ENCODE measurements at places on chromosomes 2 and 18.
A peak's percentile ranks its signal among the peaks of the same experiment; 100 is the strongest.

DNA sequence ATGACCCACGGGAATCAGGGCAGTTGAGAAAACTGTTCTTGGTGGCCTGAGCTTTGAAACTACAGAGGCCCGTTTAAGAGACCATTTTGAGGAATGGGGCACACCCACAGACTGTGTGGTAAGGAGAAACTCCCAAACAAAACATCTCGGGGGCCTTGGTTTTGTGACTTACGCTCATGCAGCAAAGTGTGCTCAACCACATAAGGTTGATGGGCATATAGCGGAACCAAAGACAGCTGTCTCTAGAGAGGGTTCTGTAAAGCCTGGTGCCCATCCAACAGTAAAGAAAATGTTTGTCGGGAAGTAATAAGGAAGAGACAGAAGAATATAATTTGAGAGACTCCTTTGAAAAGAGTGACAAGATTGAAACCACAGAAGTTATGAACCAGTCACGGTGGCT, 5.4 kb downstream of the MRO start:
- DNase-seq: no peak

- DNase-seq: no peak
Measured at GRCh38 chr2:47195148-47195547, 40.0 kb upstream of the STPG4 start.

GRCh38 chr2:60735496-60736250, 20.4 kb upstream of the PAPOLG start:
- DNase-seq: peak; percentile 8

- DNase-seq: no peak
Measured at GRCh38 chr18:74897971-74898657, 300.4 kb downstream of the ZNF407 start.

GRCh38 chr2:43889416-43889815, 50.6 kb downstream of the ABCG8 start:
- no peak for DNase-seq

DNA sequence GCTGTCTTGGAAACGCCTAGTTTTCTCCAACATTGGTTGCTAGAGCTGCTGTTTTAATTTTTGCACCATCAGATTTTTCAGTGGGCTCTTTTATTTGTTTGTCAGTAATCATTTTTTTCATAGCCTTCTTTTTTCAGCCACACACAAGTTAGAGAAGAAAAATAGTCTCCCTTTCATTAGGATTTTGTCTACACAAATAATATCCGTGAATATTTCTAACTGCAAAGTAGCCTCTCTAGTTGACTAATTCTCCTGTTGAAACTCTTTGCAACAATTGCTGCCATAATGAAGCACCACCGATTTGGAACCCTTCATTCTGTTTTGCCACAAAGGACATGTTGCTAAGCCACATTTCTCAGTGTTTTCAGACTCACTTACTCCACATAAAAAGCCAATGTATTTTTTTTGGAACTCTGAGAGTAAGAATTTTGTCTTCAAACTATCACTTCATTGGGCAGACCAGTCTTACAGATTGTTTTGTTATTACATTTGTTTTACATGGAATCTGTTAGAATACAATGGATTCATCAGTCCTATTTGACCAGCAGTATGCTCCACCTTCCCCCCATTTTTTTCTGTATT, 9.6 kb downstream of the KCNJ3 start:
- no peak for DNase-seq

GRCh38 chr18:8658858-8659485, 46.4 kb upstream of the MTCL1 start:
- DNase-seq: no peak

DNA sequence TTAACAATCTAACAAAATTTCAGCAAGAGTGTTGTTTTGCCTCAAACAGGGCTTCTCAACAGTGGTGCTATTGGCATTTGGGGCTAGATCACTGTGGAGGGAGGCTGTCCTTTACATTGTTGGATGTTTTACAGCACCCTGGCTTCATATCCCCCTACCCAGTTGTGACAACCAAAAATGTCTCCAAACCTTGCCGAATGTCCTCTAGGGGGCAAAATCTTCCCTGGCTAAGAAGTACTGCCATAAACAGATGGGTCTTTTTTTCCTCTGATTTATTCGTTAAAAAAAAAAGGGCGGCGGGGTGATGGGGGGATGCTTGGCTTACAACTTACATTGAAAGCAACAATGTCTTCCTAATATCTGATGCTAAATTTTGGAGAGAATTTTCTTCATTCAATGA, 207.6 kb upstream of the CCDC150 start:
- no peak for DNase-seq

GRCh38 chr18:63828120-63828519, 52.9 kb downstream of the SERPINB7 start:
- DNase-seq: no peak

- DNase-seq: no peak
Measured at GRCh38 chr2:173458991-173459780, 104.5 kb downstream of the CDCA7 start.

DNA sequence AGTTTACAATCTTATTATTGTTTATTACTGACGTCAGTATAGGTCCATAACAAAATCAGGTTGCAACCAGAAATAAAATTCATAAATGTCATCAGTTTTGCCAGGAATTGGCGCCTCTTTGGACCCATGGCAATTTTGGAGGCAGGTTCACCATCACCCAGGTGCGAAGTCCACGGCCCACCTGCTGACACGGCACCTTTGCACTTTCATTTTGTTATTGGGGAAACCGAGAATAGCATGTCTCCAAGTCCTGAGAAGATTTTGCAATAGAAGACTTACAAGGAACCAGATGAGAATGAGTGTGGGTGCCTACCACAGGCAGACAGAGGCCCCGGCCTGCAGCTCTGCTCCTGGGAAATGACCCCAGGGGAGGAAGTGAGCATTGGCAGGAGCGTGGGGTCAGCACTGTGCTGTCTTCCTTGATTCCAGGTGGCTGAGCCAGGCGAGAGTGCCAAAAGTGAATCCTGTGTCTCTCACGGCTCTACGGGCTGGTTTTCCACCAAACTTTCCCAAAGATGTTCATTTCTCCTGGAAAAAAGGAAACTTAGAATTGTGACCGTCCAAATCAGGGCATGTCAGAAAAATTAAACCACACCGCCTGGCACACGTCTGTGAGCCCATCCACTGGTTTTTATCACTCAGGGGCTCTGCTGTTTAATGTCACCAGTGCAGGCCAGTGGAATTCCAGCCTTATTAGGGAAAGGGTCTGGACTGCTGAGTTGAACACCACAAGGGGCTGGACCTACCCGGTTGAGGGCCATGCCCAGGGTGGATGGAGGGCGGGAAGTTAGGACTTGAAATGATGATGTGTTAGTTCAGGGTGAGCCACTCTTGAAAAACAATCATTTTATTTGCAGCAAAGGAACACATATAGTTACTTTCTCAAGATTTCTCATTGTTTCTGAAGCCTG, 96.5 kb downstream of the PTGR3 start:
- no peak for DNase-seq

GRCh38 chr18:54606835-54607212, 15.8 kb downstream of the DYNAP start:
- DNase-seq: no peak

GRCh38 chr18:35436076-35436649, 59.0 kb upstream of the ZNF396 start:
- no peak for DNase-seq

- no peak for DNase-seq
Measured at GRCh38 chr2:161713706-161714105, 89.5 kb downstream of the SLC4A10 start.

- DNase-seq: no peak
Measured at GRCh38 chr2:241951316-241951700, 81.8 kb downstream of the RTP5 start.

DNA sequence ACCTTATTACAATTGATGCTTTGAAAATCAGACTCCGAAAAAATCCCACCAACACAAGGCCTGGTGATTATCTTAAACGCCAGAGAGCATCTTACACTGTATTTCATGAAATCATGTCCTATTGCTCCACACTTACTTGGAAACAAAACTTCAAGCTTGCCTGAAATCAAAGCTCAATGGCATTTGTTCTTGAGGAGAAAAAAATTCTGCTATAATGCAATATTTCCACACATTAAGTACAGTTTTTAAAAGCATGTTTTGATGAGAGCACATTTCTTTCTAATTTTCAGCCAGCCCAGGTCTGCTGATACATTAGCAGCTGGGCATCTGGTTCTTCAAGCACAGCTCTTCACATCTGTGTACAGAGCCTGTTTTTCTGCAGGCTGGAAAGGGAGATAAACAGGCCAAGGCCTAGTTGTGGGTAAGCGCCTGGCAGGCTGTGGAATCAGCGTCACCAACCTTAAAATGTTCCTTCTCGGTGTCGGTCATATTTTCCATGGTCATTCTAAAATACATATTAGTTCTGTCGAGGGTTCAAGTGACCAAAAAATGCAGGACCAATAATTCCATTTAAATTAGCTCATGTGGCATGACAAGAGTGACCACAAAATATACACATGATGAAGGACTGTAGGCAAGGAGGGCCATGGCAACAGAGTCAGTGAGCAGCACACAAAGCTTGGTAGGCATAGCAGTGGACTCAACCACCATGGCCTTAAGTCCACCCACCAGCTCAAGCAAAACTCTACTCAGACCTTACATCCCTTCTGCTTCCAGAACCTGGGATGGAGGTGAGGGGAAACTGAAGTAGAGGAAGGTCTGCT, 20.9 kb downstream of the SLC8A1 start:
- DNase-seq: no peak

DNA sequence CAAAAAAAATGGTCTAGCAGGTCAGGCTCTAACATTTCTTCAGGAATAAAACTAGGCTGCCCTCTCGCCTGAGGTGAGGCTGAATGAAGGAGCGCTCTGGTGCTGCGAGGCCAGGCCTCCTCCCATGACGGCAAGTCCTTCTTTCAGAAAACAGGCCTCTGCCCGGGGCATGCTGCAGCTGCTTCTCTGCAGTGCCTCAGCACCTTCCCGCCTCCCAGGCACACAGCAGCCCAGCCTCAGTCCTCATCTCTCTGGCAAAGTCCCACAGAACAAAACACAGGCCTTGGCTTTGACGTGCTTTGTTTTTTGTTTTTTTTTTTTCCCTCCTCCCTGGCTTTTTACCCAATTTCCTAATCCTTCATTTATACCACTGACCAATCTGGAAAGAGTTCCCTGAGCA, 74.8 kb downstream of the BCL11A start:
- no peak for DNase-seq

DNA sequence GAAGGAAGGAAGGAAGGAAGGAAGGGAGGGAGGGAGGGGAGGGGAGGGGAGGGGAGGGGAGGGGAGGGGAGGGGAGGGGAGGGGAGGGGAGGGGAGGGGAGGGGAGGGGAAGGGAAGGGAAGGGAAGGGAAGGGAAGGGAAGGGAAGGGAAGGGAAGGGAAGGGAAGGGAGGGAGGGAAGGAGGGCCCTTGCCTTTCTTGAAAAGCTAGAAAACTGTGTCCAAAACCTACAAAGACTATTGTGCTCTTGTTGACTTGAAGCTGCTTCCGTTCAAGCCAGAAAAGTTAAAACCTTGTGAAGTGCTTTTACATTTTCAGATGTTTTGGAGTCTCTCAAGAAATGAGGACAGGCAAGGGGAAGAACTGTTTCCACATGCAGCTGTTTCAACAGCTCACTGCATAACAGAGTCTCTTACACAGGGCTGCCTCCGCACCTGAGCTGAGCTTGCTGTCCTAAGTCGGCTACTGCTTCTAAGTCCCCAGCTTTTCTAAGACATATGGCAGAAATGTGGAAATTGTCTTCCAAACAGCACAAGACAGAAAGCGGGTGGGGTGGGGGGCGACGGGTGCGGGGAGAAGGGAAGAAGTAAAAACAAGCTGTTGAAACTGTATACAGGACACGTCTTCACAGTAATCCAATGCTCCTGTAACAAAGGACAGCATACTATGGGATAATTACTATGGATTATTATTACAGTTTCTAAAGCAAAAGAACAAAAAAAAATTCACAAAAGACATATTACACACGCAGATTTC, 46.1 kb downstream of the BCL11A start:
- no peak for DNase-seq

DNA sequence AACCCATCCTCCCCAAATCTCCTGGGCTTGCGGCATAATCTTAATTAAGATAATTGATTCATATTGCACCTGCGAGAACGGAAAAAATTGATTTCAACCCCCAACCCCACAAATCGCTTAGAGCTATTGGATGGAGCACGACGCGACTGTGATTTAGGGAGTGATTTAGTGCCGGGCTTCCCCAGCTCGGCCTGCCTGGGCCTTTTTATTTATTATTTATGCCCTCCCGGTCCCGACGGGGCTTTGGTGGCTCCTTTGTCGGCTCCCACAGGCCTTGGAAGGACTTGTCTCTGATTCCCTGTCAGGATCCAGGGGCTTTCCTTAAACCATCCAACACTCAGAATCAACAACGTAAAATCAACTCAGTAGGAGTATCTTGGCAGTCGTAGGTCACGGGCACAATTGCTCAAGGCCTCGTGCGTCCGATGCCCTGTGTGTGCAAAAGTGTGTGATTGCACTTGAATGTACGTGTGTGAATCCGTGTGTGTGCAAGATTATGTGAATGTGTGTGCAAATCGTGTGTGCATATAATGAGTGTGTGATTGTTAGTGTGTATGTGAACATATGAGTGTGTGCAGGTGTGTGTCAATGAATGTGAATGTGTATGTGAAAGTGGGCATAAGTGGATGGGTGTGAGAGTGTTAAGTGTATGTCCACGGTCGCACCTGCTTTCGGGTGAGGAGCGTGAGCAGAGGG, 4.3 kb upstream of the NEUROD1 start:
- DNase-seq: no peak

- no peak for DNase-seq
Measured at GRCh38 chr2:46346719-46347118, 49.5 kb downstream of the EPAS1 start.

DNA sequence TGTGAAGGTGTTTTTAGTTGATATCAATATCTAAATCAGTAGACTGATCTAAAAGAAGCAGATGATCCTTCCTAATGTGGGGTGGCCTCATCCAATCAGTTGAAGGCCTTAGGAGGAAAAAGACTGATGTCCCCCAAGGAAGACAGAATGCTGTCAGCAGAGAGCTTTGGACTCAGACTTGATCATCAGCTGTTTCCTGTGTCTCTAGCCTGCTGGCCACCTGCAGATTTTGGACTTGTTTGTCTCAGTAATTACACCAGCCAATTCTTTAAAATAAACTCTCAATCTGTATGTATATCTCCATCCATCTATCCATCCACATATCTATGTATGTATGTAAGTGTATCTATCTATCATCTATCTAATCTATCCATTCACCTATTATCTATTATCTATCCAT, 301.3 kb downstream of the LPIN1 start:
- no peak for DNase-seq

DNA sequence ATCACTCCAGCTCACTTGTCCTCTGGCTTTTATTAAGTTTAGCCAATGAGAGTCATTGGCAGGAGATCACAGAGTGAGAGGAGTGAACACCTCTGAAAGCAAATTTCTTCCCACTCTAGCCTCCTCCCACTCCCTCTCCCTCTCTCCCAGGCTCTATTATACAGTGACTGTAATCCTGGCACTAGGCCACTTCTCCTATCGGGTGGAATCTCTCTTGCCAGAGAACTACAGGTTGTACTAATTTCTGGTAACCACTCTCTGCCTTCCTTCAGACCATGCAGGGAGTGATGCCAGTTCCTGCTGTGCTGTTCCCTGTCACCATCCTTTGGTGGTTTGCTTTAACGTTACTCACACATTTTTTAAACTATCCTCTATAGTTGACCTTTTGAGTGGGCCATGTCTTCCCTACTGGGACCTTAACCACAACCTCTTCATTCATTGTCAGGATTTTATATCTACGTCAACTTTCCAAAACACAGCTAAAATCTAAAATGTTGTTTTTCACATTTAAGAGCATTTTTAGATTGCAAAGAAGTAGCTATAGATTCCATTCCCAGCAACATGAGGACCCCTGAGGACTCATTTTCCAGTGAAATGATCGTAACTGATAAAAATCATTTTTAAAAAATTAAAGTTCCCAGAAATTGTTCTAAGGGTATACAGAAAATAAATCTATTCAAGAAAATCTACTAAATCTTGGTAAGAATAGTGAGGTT, 217.1 kb downstream of the MREG start:
- no peak for DNase-seq

Measured in CD4-positive, alpha-beta T cell treated with Interleukin-2 at 100 ng/mL for 4 hours (primary cell).